ENCODE measurements at places on chromosomes 6 and 20.

DNA sequence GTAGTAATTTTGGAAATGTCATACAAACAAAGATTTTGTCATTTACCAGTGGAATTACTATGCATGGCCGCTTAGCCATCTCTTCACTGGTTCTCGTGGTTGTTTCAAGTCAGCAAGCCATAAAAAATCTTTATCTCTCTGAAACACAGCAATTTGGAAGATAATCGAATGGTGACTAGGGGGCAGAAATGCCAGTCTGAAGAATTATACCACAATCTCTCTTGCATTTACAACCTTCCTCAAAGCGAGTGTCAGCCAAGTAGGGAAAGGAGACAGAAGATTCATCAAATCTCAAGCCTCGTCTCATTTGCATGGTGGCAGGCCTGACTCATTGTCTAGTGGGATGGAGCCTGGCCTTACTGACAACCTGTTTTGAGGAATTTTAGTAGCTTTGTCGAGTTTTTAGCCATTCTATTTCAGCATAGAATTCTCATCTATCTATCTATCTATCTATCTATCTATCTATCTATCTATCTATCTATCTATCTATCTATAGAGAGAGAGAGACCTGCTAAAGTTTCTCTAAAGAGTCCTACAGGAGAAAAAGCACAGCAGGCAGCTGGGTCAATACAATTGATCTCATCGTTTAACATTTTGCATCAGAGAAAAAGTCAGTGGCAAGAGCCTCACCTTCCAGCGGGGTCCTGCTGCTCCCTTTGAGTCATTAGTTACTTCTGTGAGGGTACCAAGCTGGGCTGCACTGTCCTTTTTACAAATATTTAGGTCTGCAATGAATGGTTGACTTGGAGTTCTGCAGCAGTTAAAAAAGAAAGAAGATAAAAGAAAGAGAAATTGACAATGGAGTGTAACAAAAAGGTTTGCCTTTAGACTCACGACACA, 572.8 kb downstream of the TFAP2A start:
- no peak for DNase-seq

GRCh38 chr20:44185574-44185973, 1.4 kb downstream of the JPH2 start:
- DNase-seq = no peak

DNA sequence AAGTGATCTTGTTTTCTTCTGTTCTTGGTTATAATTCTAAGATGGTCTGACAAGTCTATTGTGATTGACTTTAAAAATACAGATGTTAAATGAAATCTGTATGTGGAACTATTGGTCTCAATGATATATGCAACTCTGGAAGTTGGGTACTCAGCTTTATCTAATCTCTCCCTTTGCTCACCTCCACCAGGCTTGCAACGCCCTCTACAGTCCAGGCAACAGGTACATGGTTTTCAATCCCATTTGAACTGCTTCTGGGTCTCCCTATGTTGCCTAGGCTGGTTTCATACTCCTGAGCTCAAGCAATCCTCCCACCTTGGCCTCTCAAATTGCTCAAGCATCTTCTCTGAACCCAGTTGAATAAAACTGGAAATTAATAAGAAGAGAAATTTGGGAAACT, 25.6 kb upstream of the HLA-DQB1 start:
- no peak for DNase-seq

GRCh38 chr6:95882371-95882770, 133.4 kb upstream of the FUT9 start:
- no peak for DNase-seq

DNA sequence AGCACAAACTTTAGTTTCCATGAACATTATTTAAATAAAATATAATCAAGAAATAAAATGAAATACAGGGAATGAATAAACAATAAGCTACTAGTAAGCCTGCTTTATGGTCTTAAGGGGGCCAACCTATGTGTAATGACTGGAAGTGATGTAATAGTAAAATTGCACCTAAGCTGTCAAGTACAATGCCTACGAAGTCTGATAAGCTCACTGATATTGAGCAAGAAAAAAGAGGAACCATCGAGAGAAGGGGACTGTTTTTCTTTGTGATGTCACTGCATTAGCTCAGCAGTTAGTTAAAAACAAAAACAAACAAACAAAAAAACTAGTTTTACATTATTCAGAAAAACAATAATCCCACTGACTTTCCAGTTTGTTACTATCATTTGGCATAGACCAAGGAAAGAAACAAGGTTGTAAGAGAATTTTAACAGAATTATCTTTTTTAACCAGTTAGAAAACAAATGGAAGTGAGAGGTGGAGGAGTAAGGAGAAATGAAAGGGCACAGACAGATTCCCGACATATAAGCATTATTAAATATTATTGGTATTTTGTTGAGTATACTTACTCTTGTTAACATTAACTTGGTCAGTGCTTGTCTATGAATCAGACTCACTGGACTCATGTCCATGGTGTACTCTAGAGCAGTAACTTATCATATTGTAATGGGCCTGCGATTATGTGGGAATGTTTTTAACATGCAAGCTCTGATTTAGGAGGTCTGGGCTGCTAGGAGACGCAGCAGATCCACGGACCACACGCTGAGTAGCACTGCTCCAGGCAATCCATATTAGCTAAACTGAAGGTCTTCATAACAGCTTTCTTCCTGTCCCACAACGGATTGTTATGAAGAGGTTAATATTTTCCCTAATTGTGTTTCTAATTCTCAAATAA, 99.6 kb upstream of the HMGCLL1 start:
- no peak for DNase-seq

DNA sequence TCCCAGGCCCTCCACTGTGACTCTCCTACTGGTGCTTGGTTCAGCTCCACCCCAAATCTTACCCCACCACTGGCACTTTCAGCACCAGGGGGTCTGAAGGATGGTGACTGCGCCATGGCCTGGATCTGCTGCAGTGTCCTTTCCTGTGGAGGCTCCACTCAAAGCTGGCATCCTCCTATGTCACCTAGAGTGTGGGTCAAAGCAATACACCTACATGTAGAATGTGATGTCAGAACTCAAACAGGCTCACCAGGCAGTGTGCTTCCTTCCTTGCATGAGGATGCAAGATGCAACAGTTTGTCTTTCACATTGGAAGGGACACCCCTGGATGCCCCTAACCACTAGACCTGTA, 32.8 kb upstream of the MICB start:
- DNase-seq = no peak

DNA sequence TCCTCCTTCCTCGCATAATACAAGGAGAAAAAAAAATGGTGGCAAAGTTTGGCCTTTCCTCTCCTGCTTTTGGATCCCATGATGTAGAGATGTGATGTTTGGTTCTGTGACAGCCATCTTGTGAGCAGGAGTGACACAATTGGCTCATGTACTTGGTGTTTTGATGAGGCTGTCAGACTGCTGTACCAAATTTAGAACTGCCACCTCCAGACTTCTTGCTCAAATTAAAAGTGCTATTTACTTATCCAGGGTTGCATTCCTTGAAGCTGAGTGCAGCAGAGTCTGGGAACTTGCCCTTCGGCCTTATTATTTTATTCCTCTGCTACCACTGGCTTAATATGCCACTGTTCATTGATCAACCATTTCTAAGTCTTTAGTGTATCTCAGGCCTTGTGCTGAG, 21.9 kb downstream of the BCAS1 start:
- no peak for DNase-seq

DNA sequence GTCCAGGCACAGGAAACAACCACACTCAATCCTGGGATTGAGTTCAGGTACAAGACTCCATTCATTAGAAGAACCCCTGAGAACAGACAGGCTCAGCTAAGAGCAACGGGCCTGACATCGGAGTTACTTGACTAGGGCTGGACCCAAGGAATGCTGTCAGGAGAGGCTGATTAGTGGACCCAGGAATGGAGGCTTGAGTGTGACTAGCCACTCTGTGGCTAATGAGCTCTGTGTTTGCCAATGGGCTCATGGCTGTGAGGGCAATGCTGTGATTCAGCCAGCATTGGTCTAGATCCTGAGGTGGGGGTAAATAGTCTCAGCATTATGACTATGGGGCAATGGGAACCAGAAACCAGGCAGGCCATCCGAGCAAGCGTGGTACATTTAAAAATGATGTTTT, 71.8 kb downstream of the RIOK1 start:
- no peak for DNase-seq

- DNase-seq = no peak
These were observed 7.5 kb downstream of the ESF1 start for GRCh38 chr20:13777171-13777601.

- no peak for DNase-seq
These were observed 289.2 kb upstream of the RNF24 start for GRCh38 chr20:4304601-4305000.

GRCh38 chr6:137792160-137793033, 74.7 kb upstream of the TNFAIP3 start:
- no peak for DNase-seq
